ENCODE measurements at places on chromosomes 4 and X.
A peak's percentile ranks its signal among the peaks of the same experiment; 100 is the strongest.

- no peak for DNase-seq
Observed at GRCh38 chr4:121227341-121227792, 63.2 kb upstream of the TNIP3 start.

DNA sequence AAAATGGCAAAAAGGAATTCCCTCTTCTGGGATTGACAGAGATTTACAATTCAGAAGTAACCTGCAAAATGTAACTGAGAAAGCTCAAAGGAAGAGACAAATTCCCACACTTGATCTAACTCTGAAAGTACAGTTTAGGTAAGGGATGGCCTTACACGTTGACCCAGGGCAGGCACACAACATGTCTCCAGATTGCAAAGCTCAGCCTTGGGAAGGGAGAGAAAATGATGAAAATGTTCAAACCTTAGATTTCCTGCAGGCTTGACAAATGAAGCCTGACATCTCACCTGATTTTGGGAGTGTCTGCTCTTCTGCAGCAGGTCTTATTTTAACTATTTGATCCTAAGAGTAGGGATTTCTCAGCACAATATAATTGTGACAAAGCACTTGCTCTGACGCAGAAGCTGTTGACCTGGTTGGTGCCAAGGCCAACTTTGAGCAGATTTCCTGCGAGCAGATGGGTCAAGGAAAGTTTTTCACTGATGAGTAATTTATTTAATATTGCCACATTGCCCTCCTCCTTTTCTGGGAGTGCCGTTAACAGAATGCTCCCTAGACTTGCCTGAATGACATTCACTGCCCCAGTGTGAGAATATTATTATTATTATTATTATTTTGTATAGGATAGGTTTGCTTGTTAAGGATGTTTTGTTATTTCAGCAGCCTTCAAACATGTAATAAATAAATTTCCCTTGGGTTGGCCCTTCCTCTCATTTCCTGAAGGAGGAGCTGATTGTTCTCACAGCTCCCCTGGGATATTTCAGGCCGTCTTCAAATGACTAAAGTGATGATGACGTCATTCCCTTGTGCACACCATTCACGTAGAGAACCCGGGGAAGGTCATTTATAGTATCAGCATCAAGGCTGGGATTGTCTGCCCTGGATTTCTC lies 157.1 kb downstream of the VEGFC start:
- DNase-seq: no peak

GRCh38 chr4:174592985-174593335 lies 70.7 kb upstream of the HPGD start:
- no peak for DNase-seq

DNA sequence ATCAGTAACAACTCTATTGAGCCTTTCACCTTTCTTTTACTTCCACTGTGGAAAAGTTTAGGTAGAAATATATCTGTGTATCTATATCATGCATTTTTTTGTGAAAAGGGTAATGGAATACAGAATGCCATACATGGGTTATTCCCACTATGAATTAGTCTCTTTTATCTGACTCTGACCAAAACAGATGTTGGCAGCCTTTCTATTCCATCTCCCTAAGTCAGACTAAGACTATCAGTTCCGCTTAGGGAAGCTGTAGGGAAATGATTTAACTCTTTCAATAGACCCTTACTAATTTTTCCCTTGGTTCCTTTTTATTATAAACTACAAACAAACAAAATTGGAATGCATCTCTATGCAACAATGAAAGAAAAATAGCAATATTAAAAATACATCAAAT lies 92.3 kb upstream of the LEF1 start:
- DNase-seq: no peak

GRCh38 chr4:304969-305680 lies at the start of gene ZNF732:
Gene ZNF732 (minus strand): TSS chr4:305474. CDS start chr4:305310, 164 bp downstream.
- no peak for DNase-seq

DNA sequence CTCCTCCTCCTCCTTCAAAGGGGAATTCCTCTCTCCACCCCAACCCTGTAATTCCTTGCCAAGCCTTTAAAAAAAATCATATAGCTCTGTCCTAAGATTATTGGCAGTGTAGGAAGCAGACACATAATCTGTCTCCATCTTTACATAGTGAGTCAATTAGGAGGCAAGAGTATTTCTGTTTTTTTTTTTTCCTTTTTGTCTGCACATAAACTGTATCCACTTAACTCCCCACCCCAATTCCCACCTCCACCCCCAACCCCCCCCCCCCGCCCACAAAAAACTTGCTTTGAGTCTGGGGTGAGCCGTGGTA lies 182.5 kb downstream of the RASL11B start:
- no peak for DNase-seq

- DNase-seq: no peak
Observed at GRCh38 chr4:127355743-127356142, 277.0 kb upstream of the INTU start.

GRCh38 chrX:5802391-5802790 lies 426.3 kb downstream of the NLGN4X start:
- DNase-seq: no peak

GRCh38 chrX:13009844-13010243 lies 34.6 kb downstream of the FAM9C start:
- DNase-seq: no peak

GRCh38 chrX:1582686-1583437 lies 8.5 kb upstream of the AKAP17A start:
- DNase-seq: peak; percentile 75

GRCh38 chr4:43992552-43992951 lies 456.1 kb downstream of the KCTD8 start:
- no peak for DNase-seq

- peak; percentile 78 for DNase-seq
Observed at GRCh38 chr4:140049024-140049848, 104.7 kb downstream of the MAML3 start.

DNA sequence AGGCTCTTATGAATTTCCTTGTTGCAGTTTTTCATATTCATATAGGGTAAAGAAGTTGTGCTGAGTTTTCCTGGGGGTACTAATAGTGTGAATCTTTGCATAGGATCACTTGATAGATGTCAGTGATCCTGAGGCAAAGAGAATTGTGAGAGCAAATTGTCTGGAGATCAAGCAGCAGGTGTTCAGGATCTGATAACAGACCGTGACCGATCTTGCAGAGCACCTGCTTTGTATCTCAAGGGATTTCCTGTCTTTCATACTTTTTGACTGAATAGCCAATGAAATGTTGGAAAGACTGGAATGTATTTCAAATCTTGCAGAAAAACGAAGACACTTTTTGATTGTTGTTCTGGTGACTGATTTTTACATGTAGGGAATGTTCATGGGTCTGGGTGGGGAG lies 914.5 kb downstream of the STIM2 start:
- DNase-seq: no peak

DNA sequence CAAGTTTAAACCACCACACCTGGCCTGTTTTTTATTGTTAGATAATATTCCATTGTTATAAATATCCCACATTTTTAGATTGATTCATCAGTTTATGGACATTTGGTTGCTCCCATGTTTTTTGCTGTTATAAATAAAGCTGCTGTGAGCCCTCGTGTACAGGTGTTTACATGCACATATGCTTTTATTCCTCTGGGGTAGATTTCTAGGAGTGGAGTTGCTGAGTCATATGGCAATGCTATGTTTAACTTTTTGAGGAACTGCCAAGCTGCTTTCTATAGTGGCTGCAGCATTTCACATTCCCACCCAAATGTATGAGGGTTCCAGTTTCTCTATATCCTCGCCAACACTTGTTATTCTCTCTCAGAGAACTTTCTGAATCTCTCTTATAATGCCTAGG lies 90.5 kb downstream of the TBL1X start:
- DNase-seq: no peak

- DNase-seq: no peak
Observed at GRCh38 chr4:72432282-72432681, 136.7 kb downstream of the ADAMTS3 start.

GRCh38 chrX:24561121-24561520 lies 86.0 kb downstream of the PCYT1B start:
- no peak for DNase-seq

- DNase-seq: no peak
Observed at GRCh38 chr4:2292646-2293108, 30.8 kb upstream of the MXD4 start.

- no peak for DNase-seq
Observed at GRCh38 chrX:50442426-50443116, 28.1 kb downstream of the DGKK start.

DNA sequence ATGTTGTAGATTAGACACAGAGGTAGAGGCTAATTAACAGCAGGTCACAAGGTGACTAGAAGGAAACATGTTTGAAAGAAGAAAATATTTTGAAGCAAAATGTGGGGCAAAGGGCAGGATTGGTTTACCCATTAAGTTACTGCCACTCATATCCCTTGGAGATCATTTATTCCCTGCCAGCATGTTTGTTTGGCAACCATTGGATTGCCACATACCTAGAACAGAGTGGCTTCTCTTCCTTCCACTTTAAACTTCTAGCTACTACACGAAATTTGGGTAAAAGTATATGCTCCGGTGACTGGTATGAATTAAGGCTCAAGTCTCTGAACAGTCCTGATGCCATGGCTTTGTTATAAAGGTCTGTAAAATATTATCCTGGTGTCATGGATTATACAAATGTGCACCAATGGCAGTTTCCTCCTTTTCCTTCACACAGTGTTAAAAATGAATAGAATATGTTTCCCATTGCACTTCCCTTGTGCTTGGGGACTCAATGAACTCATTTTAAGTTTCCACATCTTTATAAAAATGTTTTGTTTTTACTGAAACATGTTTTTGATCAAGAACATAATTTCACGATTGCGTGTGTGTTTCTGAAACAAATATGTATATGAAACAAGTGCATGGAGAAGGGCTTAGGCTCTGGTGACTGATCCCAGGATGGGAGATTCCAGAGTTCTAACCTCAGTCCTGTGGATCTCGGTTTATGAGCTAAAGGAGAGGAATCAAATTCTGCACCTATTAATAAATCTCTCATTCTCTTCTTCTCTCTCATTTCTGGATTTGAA lies 12.3 kb downstream of the BMP3 start:
- DNase-seq: no peak
